ENCODE measurements at places on chromosomes 16 and 17.

DNA sequence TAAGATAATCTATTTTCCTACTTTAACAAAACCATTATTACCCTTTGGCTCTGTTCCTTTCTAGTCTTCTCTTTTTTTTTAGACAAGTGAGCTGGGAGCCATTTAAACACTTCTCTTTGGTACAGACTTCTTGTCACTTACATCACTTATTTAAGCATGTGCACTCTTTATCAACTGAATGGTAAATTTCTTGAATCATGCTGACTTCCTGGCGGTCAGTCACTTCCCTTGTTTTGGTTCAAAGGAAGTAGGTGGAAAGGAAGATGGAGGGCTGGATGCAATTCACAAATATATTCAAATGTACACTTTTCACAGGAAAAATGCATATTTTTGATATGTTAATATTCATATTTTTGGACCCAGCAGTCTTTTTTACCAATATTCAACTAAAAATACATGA, 97.1 kb downstream of the ITFG1 start:
- DNase-seq: no peak

- no peak for DNase-seq
Observed at GRCh38 chr16:69451166-69451565, 26.7 kb downstream of the CYB5B start.

DNA sequence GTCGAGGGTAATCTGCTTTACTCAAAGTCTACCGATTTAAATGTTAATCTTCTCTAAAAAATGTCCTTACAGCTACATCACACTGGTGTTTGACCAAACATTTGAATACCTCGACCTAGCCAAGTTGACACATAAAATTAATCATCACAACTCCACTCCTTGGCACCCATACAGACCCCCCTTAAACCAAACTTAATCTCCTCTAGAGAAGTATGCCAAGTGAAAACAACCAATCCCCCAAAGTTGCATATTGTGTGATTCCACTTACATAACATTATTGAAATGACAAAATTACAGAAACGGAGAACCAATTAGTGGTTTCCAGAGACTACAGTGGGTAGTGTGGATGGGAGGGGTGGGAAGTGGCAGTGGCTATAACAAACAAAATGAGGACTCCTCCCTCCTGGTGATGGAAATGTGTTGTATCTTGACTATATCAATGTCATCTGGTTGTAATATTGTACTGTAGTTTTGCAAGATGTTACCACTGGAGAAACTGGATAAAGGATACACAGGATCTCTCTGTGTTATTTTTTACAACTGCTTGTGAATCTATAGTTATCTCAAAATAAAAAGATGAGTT, 39.4 kb downstream of the CAPNS2 start:
- no peak for DNase-seq

DNA sequence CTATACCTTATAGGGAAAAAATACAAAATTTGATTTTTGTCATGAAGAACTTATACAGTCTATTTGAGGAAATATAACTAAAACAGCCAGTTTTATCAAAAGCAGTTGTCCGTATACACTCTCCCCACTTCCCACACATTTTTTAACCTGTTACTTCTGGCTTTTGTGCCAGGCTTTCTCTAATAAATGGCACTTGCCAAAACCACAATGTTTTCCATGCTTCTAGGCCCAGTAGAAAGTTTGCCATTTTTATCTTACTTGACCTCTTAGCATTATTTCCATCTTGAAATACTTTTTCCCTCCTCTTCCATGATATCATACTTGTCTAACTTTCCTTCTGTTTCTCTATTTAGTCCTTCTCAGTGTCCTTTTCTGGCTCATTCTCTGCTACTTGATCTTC, 38.8 kb downstream of the EFCAB5 start:
- DNase-seq: no peak

GRCh38 chr16:30027588-30028437, 3.3 kb downstream of the TLCD3B start:
- no peak for DNase-seq

GRCh38 chr17:75899353-75899752, 2.6 kb upstream of the TRIM65 start:
- no peak for DNase-seq

GRCh38 chr16:23905027-23905426, 69.2 kb downstream of the PRKCB start:
- no peak for DNase-seq

GRCh38 chr17:71934520-71934919, 186.3 kb upstream of the SOX9 start:
- DNase-seq: no peak

- no peak for DNase-seq
Observed at GRCh38 chr16:65832679-65833078, 533.8 kb upstream of the CDH5 start.

DNA sequence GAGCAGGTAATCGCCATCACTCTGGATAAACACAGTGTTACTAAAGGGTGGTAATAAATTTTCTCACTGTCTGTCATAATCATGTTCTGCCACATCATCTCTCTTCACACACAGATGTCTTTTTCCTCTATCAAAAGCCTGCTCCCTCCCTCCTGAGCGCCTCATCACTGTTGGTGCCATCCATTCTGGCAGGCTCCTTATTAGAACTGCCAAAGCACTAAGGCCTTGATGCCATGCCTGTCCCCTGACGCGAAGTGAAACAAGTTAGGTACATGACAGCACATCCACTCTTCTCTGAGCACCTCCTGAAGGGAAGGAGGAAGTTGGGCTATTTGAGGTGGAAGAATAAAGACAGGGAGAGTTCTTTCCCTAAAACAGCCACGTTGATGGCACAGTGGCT, 38.2 kb upstream of the AXIN2 start:
- no peak for DNase-seq

DNA sequence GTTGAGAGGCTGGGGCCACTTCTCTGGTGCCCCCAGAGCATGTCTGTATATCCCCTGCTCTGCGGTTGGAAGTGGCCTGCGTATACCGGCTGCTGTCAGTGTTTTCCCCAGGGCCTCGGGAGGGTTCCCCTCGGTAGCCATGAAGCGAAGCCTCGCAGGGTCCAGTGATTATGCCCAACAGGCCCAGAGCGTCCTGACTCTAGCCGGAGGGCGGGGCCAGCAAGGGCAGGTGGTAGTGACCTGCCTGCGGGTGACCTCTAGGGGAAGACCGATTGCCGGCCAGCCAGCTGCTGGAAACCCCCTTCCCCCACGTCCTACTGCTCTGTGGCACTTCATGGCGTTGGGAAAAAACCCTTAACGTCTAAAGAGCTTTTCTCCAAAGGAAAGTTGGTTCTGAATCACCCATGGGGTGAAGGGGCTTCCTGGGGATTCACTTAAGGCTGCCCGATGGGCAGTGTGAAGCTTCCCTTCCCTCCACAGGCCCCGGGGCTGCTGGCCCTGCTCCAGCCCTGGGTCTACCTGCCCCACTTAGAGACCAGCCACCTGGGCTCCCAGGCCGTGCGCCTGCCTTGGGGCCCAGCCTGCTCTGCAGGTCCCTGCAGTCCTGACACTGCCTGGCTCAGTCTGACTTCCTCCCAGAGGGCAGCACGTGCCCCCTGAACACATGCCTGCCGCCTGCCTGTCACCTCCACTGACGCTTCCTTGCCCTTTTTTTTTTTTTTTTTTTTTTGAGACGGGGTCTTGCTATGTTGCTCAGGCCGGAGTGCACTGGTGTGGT, 72.8 kb downstream of the SOCS1 start:
- no peak for DNase-seq

DNA sequence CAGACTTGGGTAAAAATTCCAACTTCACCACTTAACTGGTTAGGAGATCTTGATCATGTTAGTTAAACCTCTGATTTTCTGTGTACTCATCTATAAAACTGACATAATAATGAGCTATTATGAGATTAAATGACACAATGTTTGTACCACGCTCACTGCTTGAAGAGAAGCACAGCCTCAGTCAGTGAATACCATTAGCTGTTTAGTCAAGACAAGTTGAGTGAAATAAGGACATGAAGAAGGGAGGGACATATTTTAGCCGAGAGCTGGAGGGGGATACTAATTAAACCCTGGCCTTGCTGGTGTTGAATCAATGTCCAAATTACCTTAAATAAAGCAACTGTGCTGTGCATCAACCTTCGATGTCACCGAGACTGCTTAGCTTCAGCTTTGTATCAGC, 105.1 kb upstream of the TOX3 start:
- DNase-seq: no peak

DNA sequence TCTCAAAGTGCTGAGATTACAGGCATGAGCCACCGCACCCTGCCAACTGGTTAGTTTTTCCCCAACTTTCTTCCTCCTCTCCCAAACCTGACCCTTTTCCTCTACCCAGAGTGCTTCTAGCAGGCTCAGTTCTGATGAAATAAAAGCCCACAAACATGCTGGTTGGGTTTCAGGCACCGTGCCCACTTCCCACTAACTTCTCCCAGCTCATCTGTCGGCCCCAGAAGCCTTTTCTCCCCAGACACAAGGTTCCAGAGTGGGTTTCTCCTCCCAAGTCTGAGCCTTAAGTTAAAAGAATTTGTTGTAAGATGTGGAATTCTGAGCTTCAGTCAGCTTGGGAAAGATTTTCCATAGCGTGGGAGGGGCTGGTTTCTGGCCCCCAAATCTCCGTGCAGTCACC, 11.5 kb upstream of the SCN4A start:
- no peak for DNase-seq

- DNase-seq: no peak
Observed at GRCh38 chr16:17420816-17421215, 49.9 kb downstream of the XYLT1 start.

GRCh38 chr17:6752068-6752909, 3.6 kb upstream of the XAF1 start:
- DNase-seq: no peak

- no peak for DNase-seq
Observed at GRCh38 chr16:53636978-53637377, 66.7 kb downstream of the RPGRIP1L start.

DNA sequence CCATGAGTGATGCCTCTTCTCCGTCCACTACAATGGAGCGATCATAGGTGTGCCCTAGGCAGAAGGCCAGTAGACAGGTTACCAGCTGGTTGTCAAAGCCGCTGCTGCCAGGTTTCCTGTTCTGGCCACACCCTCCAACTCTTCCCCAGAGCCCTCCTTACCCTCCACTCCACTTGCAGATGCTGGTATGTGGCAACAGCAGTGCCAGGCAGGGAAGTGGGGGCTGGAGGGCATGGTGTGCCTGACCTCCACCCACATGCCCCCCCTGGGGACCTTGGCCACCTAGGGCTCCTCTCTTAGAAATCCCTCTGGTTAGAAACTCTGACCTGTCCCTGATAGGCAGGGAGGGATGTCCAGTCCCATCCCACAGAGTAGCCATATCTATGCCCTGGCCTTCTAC, 1.5 kb downstream of the RRAD start:
- no peak for DNase-seq

DNA sequence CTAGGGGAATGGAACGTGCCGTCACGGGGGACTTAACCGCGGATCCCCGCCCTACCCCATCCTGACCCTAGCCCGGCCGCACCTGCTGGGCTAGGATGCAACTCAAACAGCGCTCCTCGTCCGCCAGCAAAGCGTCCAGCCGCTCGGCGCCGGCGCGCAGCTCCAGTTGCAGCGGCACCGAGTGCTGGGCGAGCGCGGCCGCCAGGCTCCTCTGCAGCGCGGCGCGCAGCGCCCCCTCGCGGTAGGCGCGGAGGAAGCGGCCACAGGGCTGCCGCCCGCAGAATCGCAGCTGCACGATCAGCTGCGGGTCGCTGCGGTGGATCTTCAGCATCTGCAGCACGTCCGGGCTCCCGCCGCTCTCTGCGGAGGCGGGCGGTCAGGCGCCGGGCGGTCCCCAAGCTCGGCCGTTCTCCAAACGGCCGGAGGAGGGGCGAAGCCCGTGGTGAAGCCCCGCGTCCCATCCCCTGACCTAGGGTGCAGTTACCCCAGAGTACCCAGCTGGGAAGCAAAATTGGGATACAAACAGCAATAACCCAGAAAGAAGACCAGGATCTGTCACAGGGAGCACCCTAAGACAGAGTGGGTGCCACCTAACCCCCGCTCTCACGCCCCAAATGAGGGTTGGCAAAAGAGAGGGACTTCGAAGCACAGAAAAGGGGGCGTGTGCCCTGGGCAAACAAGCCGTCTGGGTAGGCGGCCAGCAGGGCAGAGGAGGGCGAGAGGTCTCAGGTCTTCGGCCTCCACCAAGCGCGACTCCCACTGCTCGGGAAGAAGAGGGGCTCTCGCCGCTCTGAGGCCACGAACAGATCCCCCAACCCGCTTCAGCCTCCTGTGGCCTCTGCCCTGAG, 4.2 kb downstream of the TRADD start:
- DNase-seq: no peak

DNA sequence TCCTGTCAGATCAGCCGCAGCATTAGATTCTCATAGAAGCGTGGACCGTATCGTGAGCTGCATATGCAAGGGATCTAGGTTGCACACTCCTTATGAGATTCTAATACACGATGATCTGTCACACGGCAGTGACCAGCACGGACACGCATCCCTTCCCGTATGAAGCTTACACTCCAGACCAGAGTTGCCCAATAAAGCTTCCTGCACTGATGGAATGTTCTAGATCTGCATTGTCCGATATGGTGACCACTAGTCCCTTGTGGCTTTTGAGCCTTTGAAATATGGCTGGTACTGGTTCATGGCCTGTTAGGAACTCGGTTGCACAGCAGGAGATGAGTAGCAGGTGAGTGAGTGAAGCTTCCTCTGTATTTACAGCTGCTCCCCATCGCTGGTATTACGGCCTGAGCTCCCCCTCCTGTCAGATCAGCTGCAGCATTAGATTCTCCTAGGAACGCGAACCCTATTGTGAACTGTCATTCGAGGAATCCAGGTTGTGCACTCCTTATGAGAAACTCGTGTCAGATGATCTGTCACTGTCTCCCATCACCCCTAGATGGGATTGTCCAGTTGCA, 49.8 kb upstream of the ZCCHC14 start:
- no peak for DNase-seq

- DNase-seq: no peak
Observed at GRCh38 chr17:55421179-55421934, at the start of gene MMD. Gene MMD, minus strand, starts transcription at chr17:55421835. Its CDS starts 140 bp downstream, at chr17:55421695.

DNA sequence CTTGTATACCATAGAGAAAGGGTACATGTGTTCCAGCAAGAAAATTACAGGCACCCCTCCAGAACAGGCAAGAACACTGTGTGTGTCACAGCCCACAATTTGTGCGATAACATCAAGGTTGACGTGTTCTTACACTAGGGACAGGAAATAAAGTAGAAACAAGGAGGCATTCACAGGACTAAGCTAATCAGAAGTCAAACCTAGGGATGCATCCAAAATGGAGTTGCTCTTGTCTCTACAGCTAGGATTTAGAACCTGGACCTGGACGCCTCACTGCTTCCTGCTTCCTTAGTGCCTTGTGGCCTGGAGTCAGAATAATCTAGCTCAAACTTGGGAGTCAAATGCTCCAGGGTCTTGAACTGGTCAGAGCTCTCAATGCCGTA, 41.3 kb downstream of the GINS3 start:
- no peak for DNase-seq

DNA sequence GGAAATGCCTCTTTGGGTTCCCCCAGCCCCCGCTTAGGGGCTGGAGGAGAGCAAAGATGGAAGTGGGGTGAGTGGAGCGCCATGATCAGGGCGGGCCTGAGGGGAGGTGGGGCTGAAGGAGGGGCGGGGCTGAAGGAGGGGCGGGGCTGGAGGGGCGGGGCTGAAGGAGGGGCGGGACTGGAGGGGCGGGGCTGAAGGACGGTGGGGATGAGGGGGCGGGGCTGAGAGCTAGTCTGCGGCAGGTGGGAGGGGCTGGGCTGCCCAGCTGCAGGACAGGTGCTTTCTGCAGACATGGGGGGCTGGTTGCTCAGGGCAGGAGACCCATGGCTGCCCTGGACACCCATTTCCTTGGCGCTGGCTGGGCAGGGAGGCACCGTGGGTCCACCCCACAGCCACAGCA, 39.1 kb upstream of the PABPN1L start:
- DNase-seq: no peak
